ENCODE measurements at places on chromosomes 16 and 17.

DNA sequence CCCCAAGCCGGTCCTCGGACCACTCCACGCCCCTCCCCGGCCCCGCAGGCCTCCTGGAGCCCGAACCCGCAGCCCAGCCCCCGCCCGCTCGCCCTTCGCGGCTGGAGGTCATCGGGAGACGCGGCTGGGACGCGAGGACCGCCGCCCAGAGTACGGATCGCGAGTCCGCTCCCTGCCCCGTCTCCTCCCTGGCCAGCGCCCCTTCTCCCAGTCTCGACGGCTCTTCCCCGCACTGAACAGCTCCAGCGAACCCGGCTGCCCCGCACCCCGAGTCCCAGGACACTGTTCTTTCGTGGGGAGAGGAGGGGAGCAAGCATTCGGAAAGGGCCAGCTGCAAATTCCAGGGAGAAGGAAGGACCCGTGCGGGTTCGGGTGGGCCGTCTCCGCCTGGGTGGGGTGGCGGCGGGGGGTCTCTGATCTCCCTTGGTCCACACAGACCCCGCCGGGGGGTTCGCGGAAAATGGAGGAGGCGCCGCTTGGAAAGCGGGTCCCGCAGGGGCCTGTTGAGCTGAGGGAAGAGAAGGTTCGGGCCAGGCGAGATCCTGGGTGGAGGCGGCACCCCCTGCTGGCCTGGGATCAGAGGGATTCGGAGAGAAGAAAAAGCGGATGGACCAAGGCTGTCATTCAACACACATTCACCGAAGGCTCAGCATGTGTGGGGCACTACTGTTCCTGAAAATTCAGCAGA, 632 bp upstream of the RTN4RL1 start:
- peak; percentile 80 for DNase-seq

DNA sequence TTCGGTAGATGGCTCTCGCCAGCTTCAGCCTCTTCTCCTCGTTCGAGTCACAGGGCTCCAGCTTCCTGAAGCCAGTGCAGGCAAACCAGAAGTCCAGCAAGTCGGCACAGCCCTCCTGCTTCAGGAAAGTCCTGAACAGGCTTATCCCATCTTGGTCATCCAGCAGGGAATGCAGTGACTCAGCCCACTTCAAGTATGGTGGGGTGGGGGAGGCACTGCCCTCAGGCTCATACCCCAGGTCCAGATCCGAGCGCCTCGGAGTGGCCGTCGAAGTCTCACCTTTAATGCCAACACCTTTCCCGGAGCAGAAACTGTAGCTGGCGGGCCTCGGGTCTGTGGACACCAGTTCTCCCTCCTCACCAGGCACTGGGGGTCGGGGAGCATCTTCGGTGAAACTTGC, 5.9 kb downstream of the AXIN1 start:
- peak; percentile 47 for DNase-seq

- no peak for DNase-seq
Observed at GRCh38 chr17:20989481-20989880, 53.3 kb downstream of the USP22 start.

- no peak for DNase-seq
Observed at GRCh38 chr17:2905696-2906501, 109.7 kb downstream of the RAP1GAP2 start.

- DNase-seq: no peak
Observed at GRCh38 chr17:34001246-34001645, 253.8 kb upstream of the CCL2 start.

DNA sequence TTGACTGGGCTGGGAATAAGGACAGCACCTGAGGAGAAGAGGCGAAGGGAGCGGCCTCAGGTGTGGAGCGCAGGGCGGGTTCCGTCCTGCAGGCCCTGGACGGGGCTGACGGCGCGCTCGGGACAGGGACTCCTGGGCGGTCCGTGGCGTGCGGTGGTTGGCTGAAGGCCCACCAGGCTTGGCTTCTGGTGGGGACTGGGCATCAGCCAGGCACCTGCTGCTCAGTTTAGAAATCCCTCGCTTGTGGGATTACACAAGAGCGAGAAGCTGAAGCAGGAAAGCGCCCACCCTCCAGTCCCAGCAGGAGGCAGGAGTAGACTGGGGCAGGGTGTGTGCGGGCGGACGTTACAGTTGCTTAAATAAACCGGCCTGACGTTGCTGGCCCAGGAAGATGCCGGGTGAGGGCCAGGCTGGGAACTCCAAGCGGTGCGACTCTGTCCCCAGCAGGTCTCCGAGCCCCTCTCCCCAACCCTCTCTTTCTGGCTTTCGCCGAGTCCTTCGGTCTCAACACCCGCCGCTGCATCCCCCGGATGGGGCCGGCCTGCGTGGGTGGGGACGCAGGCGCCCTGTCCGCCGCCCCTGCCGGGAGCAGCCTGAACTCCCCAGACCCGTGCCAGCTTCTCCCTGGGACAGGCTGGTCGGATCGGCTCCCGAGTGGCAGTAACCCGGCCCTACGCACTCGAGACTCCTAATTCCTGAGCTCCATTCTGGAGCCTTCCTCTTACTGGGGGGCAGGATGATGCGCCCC, 639 bp downstream of the MIF4GD start:
- peak; percentile 80 for DNase-seq

DNA sequence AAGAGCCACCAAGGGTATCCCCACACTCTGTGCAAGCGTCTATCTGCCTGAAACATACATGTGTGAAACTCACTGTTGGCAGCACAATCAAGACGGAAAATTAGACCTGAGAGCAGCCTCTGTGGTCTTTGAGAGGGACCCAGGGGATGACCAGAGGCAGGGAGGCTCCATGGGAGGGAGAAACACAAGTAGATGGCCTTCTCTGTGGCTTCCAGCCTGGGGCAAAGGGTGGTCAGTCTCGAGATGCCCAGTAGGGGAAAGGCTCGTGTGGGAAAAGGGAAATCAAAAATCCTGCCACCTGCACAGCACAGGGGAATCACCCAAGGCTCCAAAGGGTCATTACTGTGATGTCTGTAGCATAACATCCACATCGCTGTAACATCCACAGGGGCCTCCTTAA, 823.3 kb downstream of the KCNJ18 start:
- no peak for DNase-seq

GRCh38 chr16:47043970-47044684, 70.7 kb upstream of the DNAJA2 start:
- no peak for DNase-seq

GRCh38 chr17:48148029-48148770, 40.6 kb downstream of the SNX11 start:
- DNase-seq: no peak

All from ACHN (cell line).